Tibial nerve (tissue), 4 donors: ENCODE measurements at places on chromosomes 16 and 17. TPM values are rescaled to one million over a fixed set of nuclear protein-coding genes. Genes with fewer than 3 reads are reported as not detected.

The PSME3 gene
- total RNA-seq, result 42.2 TPM

The ATPAF2 gene
- 43.7 TPM for total RNA-seq

DNA sequence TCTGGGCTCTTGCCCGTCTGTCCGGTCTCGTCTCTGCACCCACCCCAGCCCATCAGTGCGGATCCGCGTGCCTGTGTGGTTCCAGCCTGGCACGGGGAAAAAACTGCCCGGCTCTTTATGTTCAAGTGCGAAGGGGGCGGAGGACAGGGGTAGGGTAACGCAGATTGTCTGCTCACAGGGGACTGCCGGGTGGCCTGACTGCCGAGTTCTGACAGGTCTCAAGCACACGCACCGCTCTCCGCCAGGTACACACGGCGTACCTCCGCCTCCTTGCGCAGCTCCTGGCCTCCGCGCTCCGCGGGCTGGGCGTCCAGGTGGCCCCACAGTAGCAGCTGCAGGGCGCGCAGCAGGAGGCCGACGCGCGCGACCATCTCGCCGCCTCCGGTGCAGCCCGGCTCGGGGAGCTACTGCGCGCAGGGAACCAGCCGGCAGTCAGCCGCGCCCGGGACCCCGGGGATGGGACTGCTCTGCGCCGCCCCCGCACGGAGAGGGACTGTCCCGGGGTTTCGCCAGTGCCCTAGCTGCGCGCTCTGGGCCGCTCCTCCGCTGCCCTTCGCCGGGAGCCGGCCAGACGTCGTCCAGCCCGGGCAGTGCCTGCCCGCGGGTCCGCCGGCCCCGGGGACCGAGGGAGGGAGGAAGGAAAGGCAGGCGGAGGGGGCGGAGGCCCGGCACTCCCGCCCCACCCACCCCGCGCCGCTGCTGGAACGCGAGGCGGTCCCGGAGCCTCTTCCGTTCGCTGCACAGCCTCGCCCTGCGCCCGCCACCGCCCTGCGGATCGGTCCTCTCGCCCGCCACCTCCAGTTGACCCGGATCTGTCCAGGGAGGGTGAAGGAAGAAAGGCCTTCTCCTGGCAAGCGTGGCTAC lies at the start of gene MMP28:
MMP28 (minus strand) TSS at position 635 of the 864 bp plus-strand sequence; CDS start at position 371, 264 bp downstream.
- no peak for DNase-seq
- H3K36me3 ChIP-seq, result no peaks in the 10 kb centered on the region
- H3K27me3 ChIP-seq, result no peaks in the 10 kb centered on the region
- peaks cover 43% of the 10 kb centered on the region for H3K4me1 ChIP-seq
- H3K4me3 ChIP-seq, result peak within 1 kb of the TSS; percentile 71

DNA sequence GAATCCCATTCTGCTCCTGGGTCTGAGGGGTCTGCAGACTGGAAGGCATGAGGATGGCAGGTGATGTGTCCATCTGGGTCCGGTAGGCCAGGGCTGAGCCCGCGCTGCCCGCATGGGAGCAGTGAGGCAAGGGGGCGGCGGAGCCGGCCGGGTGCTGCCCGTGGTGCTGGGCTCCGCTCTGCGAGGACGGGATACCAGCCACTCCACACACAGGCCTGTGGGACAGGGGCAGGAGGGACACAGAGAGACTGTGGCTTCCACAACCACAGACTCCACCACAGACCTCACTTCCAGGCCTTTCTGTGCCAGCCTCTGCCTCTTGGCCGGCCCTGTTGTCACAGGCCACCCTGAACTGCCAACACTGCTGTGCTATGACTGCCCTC lies 25.4 kb downstream of the MAP1LC3B start:
- H3K4me1 ChIP-seq, result no peaks in the 10 kb centered on the region
- peaks cover 96% of the 10 kb centered on the region for H3K36me3 ChIP-seq
- H3K4me3 ChIP-seq, result no peak overlapping the region
- no peak overlapping the region for H3K27ac ChIP-seq
- no peaks in the 10 kb centered on the region for H3K27me3 ChIP-seq

- no peaks in the 10 kb centered on the region for H3K4me1 ChIP-seq
- no peak for DNase-seq
- H3K27ac ChIP-seq, result no peak overlapping the region
- H3K4me3 ChIP-seq, result no peak overlapping the region
- no peaks in the 10 kb centered on the region for H3K27me3 ChIP-seq
Observed at GRCh38 chr16:11957591-11958395, 7.2 kb upstream of the TNFRSF17 start.

- H3K4me1 ChIP-seq, result no peaks in the 10 kb centered on the region
- no peak for DNase-seq
- no peak overlapping the region for H3K4me3 ChIP-seq
- H3K27me3 ChIP-seq, result no peaks in the 10 kb centered on the region
- no peaks in the 10 kb centered on the region for H3K36me3 ChIP-seq
Observed at GRCh38 chr16:25925421-25925820, 233.7 kb downstream of the HS3ST4 start.

GRCh38 chr17:2101448-2102257 lies 46.8 kb downstream of the HIC1 start:
- no peak for DNase-seq
- no peak overlapping the region for H3K4me3 ChIP-seq
- no peaks in the 10 kb centered on the region for H3K27me3 ChIP-seq
- no peak overlapping the region for H3K27ac ChIP-seq
- H3K36me3 ChIP-seq, result no peaks in the 10 kb centered on the region

- H3K27ac ChIP-seq, result peak within 1 kb of the TSS; percentile 93
- peaks cover 24% of the 10 kb centered on the region for H3K36me3 ChIP-seq
- peak within 1 kb of the TSS; percentile 93 for H3K4me3 ChIP-seq
Observed at GRCh38 chr17:76384222-76384986, at the start of gene SPHK1. SPHK1 (plus strand) TSS chr17:76384609; CDS start chr17:76385645, 1,036 bp downstream.

DNA sequence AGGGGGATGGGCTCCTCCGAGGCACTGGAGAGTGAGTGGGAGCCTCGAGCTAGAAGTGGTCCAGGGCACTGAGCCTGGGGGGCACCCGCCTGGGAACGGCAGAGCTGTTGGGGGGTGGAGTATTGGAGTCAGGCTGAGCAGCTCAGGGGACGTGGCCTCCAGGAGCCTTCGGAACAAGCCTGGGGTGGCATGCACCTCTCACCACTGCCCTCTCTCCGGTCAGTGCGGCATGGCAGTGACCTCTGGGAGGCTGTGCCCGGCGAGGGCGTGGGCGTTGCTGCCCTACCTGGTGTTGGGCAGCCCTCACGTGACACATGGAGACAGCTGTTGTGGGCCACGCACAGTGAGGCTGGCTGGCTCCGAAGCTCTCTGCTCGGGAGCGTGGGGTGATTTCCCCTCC lies 13.9 kb downstream of the PRSS27 start:
- H3K36me3 ChIP-seq, result peaks cover 94% of the 10 kb centered on the region
- H3K4me3 ChIP-seq, result no peak overlapping the region

GRCh38 chr17:21041741-21042457 lies 912 bp downstream of the USP22 start:
- peaks cover 27% of the 10 kb centered on the region for H3K4me1 ChIP-seq
- H3K27me3 ChIP-seq, result no peaks in the 10 kb centered on the region
- H3K4me3 ChIP-seq, result peak overlapping the region; percentile 89
- H3K36me3 ChIP-seq, result no peaks in the 10 kb centered on the region

GRCh38 chr16:11049396-11050059 lies 105.2 kb downstream of the CLEC16A start:
- no peaks in the 10 kb centered on the region for H3K27me3 ChIP-seq
- H3K36me3 ChIP-seq, result no peaks in the 10 kb centered on the region
- H3K4me3 ChIP-seq, result no peak overlapping the region
- H3K4me1 ChIP-seq, result no peaks in the 10 kb centered on the region
- H3K27ac ChIP-seq, result no peak overlapping the region

GRCh38 chr17:72702998-72703397 lies 389.5 kb downstream of the SLC39A11 start:
- H3K4me3 ChIP-seq, result no peak overlapping the region
- H3K36me3 ChIP-seq, result no peaks in the 10 kb centered on the region
- no peak for DNase-seq
- no peak overlapping the region for H3K27ac ChIP-seq

DNA sequence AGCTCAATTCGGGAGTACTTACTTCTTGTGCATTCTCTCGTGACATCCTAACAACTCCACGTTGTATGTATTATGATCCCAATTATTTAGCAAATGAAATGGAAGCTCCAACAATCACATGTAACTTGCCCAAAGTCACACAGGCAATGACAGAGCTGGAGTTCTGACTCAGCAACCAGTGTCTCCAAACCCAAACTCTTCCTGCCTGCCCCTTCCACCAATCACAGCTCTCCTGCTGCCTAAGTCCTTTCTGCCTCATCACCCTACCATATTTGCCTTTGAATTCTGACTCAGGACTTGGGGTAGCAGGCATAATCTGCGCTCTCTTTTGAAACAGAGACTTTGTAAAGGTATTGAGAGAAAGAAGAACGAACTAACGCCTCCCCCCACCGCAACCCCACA lies 245.2 kb upstream of the MAF start:
- H3K27me3 ChIP-seq, result no peaks in the 10 kb centered on the region
- no peak for DNase-seq
- H3K4me1 ChIP-seq, result no peaks in the 10 kb centered on the region

- DNase-seq, result no peak
- H3K27ac ChIP-seq, result no peak overlapping the region
- H3K36me3 ChIP-seq, result no peaks in the 10 kb centered on the region
- no peak overlapping the region for H3K4me3 ChIP-seq
- H3K27me3 ChIP-seq, result no peaks in the 10 kb centered on the region
- no peaks in the 10 kb centered on the region for H3K4me1 ChIP-seq
Observed at GRCh38 chr17:30532871-30533270, 55.7 kb downstream of the GOSR1 start.

DNA sequence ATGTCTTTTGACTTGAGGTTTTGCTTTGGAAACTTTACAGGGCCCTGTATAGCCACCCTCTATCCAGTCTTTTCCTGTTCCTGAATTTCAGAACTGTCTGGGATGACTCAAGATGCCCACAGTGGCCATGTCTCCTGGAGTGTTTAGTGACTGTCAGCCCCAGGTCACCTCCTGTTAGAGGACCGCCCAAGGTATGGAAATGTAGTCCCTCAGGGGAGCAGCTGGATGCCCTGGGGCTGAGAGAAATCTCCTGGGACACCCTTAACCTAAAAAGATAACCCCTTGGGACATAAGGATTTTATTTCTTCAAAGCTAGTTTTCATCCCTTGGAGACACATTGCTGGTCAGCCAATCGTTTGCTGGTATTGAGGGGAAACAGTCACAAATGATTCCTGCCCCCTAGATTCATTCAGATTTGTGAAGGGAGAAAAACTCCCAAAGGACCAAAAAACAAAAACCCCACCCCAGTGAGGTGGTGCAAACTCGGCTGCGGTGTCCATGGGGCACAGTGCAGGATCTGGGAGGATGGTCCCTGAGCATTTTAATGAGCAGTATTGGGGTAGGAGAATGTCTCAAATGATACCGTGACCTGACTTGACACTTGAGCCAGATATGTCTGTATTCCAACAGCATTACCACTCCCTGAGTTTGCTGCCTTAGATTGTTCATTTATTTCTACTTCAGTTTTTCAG lies 1.7 kb downstream of the ZNF267 start:
- H3K27ac ChIP-seq, result peak overlapping the region; percentile 31
- H3K4me3 ChIP-seq, result peak overlapping the region; percentile 84
- no peaks in the 10 kb centered on the region for H3K36me3 ChIP-seq
- DNase-seq, result no peak
- no peaks in the 10 kb centered on the region for H3K27me3 ChIP-seq
- H3K4me1 ChIP-seq, result peaks cover 34% of the 10 kb centered on the region

DNA sequence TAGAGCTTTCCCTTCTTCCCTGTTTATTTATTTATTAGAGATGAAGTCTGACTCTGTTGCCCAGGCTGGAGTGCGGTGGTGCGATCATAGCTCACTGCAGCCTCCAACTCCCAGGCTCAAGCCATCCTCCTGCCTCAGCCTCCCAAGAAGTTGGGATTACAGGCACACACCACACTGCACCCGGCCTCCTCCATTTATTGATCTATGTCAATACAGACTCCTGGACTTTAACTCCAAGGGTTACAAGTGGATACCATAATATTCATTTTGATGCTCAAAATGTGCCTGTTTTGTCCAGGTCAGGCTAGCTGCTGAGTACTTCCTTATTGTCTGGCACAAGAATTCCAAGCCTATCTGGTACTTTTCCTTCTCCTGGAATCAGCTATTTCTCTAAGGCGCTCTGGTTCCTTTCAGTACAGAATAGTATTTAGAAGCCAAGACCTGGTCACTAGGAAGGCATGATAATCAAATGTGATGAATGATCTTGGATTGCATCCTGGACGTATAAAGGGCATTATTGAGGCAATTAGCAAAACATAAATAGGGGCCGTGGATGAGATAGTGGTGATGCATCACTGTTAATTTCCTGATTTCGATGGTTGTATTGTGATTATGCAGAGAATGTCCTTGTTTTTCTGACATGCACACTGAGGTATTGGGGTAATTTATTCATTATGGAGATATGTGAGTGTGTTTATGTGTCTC lies 21.7 kb downstream of the IL4R start:
- no peaks in the 10 kb centered on the region for H3K27me3 ChIP-seq
- H3K27ac ChIP-seq, result no peak overlapping the region
- H3K4me1 ChIP-seq, result no peaks in the 10 kb centered on the region
- H3K4me3 ChIP-seq, result no peak overlapping the region

GRCh38 chr16:5433587-5433986 lies 336.0 kb upstream of the EEF2KMT start:
- no peaks in the 10 kb centered on the region for H3K27me3 ChIP-seq
- no peaks in the 10 kb centered on the region for H3K4me1 ChIP-seq
- H3K27ac ChIP-seq, result no peak overlapping the region
- H3K4me3 ChIP-seq, result no peak overlapping the region
- DNase-seq, result no peak

GRCh38 chr16:89689142-89689541 lies 2.7 kb downstream of the CDK10 start:
- no peak overlapping the region for H3K27ac ChIP-seq
- no peaks in the 10 kb centered on the region for H3K4me1 ChIP-seq
- peaks cover 2% of the 10 kb centered on the region for H3K36me3 ChIP-seq
